ENCODE measurements at places on chromosomes 12 and 14.

- DNase-seq: no peak
Observed at GRCh38 chr12:11107719-11108118, 15.6 kb upstream of the TAS2R43 start.

GRCh38 chr12:48977290-48978281, 536 bp upstream of the WNT1 start:
- DNase-seq: no peak

DNA sequence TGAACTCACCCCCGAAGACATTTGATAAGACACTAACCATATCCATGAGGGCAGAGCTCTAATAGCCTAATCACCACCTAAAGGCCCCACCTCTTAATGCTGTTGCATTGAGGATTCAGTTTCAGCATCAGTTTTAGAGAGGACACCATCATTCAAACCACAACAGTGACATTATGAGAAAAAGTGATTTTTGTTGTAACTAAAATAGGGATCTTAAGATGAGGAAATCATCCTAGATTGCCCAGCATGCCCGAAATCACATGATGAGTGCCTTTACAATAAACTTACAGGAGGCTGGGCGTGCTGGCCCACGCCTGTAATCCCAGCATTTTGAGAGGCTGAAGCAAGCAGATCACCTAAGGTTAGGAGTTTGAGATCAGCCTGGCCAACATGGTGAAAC, 9.7 kb upstream of the GLT1D1 start:
- DNase-seq: no peak

DNA sequence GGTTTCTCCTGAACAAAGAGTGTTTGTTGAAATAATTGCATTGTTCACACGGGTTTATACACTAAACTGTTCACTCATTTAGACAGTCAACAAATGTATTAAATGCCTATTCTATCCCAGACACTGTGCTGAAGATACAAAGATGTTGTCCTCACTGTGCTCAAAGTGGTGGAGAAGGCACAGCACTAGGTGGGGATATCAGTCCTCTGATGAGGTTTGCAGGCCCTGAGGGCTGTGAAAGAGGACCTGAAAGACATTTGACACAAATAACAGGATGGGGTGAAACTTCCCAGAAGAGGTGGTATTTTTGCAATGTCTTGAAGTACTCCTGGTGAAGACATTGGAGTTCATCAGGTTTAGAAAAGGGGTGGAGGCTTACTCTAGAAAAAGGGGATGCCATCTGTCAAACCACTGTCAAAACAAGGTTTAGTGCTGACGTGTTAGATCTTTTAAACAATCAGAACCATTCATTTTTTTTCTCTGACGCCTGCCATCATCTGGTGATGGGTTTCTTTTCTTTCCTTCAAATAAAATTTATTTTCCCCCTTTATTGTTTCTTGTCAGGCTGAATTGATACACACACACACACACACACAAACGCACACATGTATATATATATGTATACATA, 69.5 kb downstream of the ACSS3 start:
- DNase-seq: no peak

DNA sequence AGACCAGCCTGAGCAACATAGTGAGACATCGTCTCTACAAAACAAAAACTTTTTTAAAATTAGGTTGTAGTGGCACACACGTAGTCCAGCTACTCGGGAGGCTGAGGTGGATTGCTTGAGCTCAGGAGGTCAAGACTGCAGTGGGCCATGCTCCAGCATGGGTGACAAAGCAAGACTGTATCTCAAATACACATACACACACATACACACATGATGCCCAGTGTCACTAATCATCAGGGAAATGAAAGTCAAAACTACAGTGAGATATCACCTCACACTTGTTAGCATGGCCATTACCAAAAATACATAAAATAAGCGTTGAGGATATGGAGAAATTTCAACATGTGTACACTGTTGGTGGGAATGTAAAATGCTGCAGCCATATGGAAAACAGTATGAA, 33.2 kb upstream of the KICS2 start:
- DNase-seq: no peak

DNA sequence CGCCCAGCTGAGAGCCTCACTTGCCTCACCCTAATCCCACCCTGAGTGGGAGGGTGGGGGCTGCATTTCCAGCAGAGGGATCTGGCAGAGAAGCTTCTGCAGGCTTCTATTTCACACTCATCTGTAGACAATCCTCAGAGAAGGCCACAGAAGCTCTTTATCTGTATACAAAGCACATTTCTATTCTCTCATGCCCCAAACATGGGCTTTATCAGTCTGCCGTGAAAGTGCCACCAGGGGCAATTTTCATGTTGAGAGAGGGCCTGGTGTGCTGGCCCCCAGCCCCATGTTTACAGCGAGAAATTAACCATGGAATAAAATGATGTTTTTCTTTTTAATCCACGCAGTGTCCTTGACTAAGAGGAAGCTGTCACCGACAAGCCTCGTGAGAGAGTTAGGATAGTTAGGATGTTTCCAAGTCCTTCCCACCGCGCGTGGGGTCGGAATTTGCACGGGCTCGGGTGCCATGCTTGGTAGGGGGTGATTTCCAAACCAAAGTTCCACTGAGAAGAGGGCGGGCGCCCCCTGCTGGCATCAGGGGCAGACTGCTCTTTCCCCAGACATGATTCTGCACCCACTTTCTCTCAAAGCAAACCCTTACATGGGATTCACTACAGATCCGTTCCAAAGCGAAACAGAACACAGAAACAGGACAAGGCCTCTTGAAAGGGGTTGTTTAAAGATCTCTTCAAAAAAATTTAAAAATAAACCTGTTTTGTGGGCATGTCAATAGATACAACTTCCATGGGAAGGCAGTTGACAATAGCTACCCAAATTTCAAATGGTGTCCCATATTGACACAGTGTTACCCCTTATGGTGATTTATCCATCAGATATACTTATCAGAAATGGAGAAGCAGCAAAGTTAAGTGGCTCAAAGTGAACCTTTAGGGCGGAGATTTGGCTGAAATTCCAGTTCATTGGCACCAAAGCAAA, 19.4 kb downstream of the BDKRB1 start:
- no peak for DNase-seq

DNA sequence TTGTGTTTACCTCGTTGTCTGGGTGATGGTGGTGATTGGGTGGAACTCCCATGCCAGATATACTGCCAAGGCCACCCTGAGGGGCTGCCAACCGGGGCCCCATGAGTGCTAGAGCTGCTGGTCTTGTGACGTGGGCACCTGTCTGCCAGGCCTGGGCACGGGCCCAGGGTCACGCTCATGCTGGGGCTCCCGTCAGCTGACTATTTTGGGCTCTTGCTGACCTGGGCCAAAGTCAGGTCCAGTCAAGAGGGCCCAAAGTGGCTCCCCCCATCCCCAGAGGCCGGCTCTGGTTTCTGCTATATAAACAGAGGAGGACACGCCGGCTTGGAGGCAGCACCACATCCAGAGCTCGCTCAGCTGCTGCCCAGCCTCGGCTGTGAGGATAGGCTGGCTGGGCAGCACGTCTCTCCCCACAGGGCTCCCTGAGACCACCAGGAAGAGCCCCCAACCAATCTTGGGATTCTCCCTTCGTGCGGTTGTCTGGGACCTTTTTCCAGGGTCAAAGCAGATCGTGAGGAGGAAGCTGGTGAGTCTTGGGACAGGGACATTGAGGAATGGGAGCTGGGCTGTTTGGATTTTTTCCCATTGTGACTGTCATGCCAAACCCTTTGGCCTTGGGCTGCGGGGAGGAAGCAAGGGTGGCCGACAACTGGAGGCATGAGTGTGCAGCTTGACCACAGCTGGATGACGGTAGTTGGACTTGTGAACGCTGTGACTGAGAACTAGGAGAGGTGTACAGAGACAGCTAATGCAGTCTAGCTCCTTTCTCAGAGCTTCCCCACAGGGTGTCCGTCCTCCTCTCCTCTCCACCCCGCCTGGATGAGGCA, 7.6 kb upstream of the NR4A1 start:
- no peak for DNase-seq

DNA sequence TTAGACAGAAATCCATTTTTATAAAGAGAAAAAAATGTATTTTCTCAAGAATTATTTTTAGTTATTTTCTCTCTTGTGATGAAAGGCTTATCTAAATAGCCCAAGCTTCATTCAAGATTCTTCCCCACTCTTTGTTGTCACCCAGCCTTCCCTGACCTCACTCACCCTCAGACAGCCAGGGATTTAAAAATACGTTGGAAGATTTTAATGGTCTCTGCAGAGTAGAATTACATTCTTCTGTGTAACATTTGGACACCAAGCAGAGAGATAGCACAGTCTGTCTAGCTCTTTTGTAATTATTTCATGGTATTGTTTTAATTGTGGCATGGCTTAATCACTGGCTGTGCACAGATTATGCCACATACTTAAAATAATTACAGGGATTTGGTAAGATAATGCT, 130.3 kb downstream of the IGF1 start:
- no peak for DNase-seq

- DNase-seq: no peak
Observed at GRCh38 chr14:96056509-96057422, 17.6 kb downstream of the C14orf132 start.

- no peak for DNase-seq
Observed at GRCh38 chr12:40921563-40922163, 229.4 kb downstream of the CNTN1 start.

DNA sequence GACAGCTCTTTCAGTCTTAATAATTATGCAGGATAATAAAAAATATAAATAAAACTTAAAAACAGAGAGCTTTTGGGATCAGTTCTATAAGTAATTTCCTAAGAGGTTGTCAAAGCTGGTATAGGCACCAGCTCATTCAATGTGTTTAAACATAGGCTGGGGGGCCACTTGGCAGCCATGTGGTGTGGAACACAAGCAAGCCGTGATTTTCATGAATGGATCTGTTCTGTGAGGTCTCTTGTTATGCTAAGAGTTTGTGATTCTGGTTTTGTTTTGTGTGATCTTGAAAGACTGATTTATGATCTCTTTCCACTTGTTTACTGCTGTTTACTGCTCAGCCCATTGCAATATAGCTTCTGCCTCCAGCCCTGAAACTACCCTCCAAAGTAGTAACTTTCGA, 240.9 kb downstream of the FBXL14 start:
- DNase-seq: no peak

DNA sequence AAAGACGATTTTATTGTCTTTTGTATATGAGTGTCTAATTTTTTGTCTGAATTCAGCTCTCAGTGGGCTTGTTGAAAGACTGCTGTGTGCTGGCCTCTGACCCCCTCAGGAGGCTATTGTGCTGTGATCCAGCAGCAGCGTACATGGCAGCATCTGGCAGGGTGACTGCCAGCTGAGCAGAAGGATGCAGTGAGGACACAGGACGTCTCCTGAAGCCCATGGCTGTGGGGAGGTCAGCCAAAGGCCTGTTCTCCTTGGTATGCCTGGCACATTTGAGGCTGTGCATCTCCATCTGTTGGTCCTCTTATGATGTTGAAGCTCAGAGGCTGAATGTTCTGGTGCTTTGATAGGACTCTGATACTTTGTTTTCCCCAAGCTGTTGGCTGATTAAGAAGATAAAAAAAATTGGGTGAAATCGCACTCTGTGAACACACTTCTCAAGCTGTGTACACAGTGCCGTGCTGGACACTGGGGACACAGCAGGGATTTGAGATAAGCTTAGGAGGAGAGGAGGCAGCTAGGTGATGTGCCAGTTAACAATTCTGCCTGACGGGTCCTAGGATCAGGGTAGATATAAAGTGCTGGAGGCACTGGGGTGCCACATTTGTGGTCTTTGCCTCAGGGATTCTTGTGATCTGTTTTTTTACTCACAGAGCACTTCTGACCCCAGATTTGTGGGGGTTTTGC, 37.5 kb downstream of the EID3 start:
- no peak for DNase-seq
